ENCODE measurements at places on chromosomes 4 and X.

DNA sequence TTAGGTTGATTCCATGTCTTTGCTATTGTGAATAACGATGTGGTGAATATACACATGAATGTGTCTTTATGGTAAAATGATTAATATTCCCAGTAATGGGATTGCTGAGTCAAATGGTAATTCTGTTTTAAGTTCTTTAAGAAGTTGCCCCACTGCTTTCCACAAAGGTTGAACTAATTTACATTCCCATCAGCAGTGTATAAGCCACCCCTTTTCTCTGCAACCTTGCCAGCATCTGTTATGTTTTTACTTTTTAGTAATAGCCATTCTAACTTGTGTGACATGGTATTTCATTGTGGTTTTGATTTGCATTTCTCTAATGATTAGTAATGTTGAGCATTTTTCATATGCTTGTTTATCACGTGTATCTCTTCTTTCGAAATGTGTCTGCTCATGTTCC, 503.3 kb downstream of the PCDH18 start:
- no peak for DNase-seq

- DNase-seq, result no peak
Measured at GRCh38 chr4:95059663-95060062, 301.9 kb downstream of the BMPR1B start.

- no peak for DNase-seq
Measured at GRCh38 chr4:90528551-90528950, 401.4 kb downstream of the CCSER1 start.

DNA sequence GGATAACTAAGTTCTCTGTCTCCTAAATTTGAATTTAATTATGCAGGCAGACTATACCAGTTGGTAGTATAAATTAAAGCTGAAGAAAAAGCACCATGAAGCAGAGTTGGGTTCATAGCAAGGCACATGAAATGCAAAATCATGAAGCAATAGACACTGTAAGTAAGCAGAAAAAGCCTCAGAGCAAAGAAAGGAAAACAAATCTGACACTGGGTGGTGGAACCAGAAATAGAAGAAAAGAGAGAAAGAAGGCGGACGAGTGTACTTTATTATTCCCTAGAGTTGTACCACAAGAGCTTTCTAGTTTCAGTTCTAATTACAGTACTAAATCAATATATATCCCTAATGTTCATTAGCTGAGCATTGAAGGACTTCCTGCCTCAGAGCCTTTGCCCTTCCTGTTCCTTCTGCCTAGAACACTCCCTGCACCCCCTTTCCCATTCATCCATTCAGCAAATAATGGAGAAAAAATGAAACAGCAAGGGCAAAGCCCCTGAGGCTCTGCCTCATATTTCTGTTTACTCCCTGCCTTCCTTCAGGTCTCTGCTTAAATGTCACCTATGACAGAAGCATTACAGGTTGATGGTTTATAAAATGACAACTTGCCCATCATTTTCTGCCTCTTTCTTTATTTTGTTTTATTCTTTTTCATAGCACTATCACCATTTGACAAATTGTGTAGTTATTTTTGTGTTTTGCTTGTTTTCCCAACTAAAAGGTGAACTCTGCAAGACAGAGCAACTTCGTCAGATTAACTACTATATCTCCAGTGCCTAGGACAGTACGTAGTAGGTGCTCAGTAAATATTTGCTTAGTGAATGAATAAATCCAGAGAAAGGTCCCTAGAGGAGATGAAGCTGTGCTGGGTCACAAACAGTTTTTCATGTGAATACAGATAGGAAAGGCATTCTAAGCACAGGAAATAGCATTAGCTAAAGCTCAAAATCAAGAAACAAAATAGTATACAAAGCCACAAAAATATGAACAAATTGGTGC, 154.0 kb upstream of the RASGEF1B start:
- no peak for DNase-seq

- no peak for DNase-seq
Measured at GRCh38 chrX:34299451-34299967, 167.4 kb upstream of the FAM47A start.

DNA sequence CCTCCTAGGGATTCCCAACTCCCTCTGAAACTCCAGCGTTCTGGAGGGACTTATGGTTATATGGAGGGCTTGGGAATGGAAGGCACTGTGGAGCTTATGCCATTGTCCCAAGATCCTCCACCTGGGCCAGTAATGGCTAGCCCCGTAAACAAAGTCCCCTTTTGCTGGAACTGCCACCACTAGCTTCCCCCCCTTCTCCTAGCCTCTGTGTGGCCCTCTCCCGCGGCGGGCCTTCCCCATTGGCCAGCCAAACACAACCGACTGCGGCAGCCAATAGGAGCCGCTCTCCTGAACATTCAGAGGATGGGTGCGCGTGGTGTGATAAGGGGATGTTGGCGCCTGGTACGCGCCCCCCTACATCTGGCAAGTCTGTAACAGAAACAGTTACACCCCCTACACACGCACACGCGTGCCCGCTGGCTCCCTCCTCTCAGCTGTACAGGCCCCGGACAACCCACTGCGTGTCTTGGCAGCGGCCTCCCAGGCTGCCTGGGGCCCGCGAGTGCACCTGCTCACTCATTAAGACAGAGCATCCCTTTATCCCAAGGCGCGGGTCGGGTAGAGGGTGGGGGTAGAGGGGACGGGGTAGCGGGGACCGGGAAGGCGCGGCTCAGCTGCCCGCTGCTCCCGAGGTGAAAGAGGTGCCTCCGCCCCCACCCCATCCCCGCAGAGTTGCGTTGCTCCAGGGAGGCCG, 863 bp upstream of the RAB33A start:
- DNase-seq, result peak; percentile 62

DNA sequence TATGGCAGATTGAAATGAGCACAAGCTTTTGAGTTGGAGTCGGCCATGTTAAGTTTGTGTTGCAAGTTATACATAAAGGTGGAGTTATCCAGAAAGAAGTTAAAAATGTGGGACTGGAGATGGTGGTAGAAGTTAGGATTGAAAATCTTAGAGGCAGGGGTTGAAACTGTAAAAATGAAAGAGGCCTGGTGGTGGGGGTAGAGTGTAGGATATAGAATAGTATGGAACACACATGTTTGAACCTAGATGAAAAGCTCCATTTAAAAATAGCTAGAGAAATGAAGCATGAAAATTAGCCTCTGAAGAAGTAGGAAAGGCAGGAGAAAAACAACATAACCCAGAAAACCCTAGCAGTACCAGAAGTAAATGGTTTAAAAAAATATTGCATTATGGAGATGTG, 131.8 kb upstream of the ENPEP start:
- DNase-seq, result no peak

GRCh38 chrX:49019599-49020249, 17.7 kb upstream of the GRIPAP1 start:
- DNase-seq, result no peak

GRCh38 chr4:2075171-2075986, 16.3 kb downstream of the NAT8L start:
- no peak for DNase-seq

DNA sequence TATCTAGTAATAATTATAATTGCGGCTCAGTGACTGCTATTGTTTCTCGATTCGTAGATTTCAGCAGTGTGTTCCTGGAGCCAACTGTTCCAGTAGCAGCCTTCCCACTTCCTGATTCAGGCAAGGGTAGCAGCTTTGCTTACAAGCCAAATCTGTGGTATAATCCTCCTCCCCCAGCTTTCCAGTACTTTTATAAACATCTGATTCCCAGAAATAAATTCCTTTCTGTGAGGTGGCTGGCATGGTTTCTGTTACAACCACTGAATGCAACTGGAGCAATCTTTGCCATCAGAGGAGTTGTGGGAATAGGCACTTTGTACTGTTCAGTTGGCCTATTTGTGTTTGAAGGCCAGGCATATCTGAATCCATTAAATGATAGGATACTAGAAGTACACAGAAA, 80.0 kb downstream of the GLRA3 start:
- DNase-seq, result no peak

- no peak for DNase-seq
Measured at GRCh38 chr4:180101348-180102083, 2141.7 kb upstream of the TENM3 start.

- DNase-seq, result no peak
Measured at GRCh38 chrX:99798936-99799335, 611.1 kb downstream of the PCDH19 start.

GRCh38 chrX:68114573-68115129, 318.6 kb downstream of the OPHN1 start:
- DNase-seq, result no peak

DNA sequence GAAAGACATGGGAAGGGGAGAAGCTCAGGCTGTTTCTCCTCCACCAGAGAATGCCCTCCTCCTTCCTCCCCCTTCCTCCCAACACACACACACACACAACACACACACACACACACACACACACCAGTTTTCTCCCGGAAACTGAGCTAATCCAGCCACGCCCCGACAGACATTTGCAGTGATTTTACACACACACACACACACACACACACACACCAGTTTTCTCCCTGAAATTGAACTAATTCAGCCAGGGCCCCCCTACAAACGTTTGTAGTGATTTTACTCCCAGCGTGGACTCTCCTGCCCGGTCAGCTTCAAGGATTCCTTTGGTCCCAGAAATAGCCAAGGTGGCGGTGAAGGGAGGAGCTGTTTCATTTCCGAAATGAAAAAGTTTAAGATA, 32.9 kb upstream of the STX18 start:
- no peak for DNase-seq

DNA sequence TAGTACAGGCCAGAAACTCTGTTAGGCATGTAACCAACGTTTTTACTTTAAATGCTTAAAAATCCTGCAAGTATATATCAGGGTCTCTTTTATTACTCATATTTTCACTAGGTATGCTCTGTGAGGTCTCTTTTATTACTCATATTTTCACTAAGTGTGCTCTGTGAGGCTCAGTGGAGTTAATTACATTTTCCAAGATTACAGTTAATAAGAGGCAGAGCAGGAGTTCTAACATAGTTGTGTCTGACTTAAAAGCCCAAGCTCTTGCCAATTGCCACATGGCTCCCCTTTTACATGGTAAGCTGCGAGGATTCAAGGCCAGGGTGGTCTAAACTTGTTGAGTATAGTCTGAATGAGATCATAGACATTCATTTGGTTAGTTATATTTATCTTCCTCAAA, 81.0 kb upstream of the ARMCX2 start:
- DNase-seq, result no peak

DNA sequence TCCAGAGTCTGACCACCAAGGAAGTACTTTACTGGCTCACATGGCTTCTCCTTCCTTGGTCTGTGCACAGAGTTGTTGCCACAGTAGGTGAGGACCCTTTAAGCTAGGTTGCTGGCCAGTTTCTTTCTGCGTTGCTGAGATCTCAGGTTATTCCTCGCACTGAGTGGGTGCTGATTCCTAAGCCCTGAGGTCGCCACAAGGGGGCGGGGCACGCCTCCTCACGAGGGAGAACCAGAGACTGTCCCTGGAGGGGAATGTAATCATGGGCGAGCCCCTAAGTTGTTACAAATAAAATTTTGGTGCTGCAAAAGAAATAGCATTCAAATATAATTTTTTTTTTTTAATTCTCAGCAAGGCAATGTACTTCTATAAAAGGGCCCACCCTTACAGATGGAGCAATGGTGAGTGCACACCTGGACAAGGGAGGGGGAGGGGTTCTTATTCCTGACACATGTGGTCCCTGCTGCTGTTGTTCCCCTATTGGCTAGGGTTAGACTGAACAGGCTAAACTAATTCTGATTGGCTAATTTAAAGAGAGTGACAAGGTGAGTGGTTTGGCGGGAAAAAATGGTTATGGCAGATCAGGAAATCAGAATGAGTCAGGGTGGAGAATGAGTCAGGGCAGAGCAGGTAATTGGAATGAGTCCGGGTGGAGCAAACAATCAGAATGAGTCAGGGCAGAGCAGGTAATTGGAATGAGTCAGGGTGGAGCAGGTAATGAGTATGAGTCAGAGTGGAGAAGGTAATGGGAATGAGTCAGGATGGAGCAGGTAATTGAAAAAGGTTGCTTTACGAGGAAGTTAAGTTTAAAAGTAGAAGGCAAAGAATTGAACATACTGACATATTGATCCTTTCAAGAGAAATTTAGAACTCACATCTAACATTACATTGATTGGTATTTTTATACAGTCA, 107.5 kb downstream of the VSIG4 start:
- DNase-seq, result no peak

DNA sequence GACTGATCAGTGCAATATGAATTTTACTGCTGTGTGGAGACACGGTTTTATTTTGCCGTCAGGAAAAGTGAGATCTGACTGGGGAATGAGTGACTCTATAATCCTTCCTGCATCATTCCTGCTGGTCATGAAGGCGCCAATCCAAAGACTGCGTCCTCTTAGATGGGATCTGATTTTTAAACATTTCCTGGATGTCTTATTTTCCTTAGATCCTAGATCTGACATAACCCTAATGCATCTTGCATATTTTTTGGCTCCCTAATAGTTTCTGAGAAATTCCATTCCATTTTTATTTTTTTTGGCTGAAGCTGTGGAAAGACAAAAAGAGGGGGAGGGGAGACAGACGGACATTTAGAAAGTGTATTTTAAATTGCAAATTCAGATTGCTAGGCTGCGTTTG, 454.9 kb upstream of the FAT1 start:
- DNase-seq, result no peak

- no peak for DNase-seq
Measured at GRCh38 chrX:28591542-28591941, 4.3 kb downstream of the IL1RAPL1 start.

DNA sequence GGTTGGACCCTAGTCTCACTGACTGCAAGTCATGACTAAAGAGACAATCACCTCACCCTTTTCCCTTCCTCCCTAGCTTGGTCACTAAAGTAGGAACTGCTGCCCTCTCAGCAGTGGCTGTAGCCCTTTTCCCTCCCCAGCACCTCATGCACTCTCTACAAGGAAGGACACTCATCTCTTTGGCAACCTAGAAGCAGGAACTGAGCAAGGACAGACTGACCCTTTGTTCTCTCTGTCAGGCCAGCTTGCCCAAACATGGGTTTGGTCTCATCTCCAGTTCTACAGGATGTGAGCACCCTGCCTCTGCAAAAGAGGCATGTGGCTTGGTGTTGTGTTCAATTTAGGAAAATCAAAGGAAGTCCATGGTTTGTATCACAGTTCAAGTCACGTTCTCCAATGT, 15.8 kb downstream of the LEF1 start:
- no peak for DNase-seq

GRCh38 chr4:173217727-173218126, 49.1 kb downstream of the GALNT7 start:
- DNase-seq, result no peak

GRCh38 chr4:33543941-33544450, 2700.3 kb downstream of the ARAP2 start:
- DNase-seq, result no peak

DNA sequence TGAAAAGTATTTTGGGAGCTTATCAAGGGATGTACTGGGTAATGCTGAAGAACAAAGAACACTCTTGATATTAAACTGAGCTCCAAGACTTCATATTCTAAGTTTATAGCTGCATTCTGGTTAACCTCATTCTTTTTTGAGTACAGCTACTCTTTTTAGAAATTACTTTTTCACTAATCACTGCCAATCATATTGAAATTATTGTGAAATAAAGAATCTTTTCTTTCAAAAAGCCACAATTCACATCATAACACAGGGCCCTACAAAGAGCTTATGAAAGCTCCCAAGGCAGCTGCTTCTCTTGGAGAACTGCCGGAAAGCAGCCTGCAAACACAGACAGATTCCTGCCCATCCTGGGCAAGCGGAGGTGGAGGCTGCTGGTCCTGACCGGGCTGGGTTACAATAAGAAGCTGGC, 121.4 kb downstream of the RNF150 start:
- DNase-seq, result no peak
